ENCODE measurements at places on chromosomes 2 and 18.

GRCh38 chr2:29249666-29250253 is 134.5 kb downstream of the CLIP4 start:
- DNase-seq, result no peak

GRCh38 chr2:10169053-10169578 is 46.6 kb downstream of the RRM2 start:
- no peak for DNase-seq

DNA sequence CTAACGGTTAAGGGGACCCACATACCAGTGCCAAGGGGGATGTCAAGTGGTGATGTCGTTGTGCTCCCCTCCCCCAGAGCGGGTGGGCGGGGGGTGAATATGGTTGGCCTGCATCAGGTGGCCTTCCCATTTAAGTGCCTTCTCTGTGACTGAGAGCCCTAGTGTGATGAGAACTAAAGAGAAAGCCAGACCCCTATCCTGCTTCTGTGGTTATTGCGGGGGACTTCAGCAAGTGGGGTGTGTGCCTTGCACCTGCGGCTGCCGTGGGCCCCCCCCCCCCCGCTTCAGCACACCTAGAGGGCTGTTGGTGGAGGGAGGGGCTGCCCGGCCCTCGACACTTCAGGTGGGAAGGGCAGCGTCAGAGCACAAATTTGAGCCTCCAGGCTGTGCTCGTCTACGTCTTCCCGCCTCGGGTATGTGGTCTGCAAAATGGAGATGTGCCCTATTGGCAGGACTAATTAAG is 6.1 kb downstream of the CTDSP1 start:
- no peak for DNase-seq

- DNase-seq, result no peak
These were observed 24.9 kb upstream of the RPIA start for GRCh38 chr2:88666576-88666975.

GRCh38 chr2:7837237-7837760 is 844.6 kb upstream of the ID2 start:
- DNase-seq, result no peak
